ENCODE measurements at places on chromosomes 4 and X. TPM values are rescaled to one million over a fixed set of nuclear protein-coding genes. Genes with fewer than 3 reads are reported as not detected.

Gene CPLX1
- total RNA-seq, result 3.7 TPM

- H3K4me3 ChIP-seq, result no peak overlapping the region
- DNase-seq, result no peak
- H3K27me3 ChIP-seq, result no peaks in the 10 kb centered on the region
- no peaks in the 10 kb centered on the region for H3K36me3 ChIP-seq
- no peaks in the 10 kb centered on the region for H3K4me1 ChIP-seq
- H3K27ac ChIP-seq, result no peak overlapping the region
Observed at GRCh38 chr4:137432446-137433311, 99.6 kb downstream of the PCDH18 start.

DNA sequence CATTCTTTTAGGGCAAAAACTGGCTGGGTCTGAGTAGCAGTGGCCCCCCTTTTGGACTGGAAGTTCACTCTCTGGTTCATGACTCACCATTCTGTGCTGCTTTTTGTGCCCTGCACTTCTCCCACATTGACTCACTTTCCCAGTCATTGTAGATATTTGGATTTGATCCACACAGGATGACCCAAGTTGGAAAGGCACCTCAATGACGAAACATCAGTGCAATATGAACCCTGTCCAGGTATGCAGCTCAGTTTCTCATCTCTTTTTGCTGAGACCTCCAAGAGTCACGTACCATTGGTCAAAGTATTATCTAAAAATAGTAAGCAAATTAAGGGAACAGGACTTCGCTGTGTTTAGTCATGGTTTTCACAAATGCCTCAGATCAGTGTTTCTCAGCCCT is 92.7 kb downstream of the CBLL2 start:
- no peak for DNase-seq
- no peaks in the 10 kb centered on the region for H3K4me1 ChIP-seq
- no peaks in the 10 kb centered on the region for H3K27me3 ChIP-seq
- H3K36me3 ChIP-seq, result no peaks in the 10 kb centered on the region

DNA sequence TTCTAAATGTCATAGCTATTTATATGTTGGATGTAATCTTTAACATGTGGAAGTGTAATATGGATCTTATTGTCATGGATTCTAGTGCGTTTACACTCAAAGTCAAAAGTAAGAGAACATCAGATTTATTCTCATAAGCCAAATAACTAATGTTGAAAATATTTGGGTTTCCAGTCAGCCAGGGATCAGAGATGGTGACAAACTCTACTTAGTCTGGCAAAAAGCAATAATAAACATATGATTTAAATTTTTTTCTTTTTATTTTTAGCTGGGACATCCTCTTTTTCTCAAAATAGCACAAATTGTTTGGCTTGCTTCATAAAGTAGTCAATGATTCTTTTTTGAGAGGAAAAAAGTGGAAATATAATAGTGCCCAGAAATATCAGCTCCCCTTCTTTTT is 392.3 kb downstream of the ARHGAP24 start:
- no peak for DNase-seq
- no peak overlapping the region for H3K27ac ChIP-seq
- H3K36me3 ChIP-seq, result no peaks in the 10 kb centered on the region
- H3K4me3 ChIP-seq, result no peak overlapping the region

- H3K4me3 ChIP-seq, result no peak overlapping the region
- no peaks in the 10 kb centered on the region for H3K4me1 ChIP-seq
- H3K27me3 ChIP-seq, result no peaks in the 10 kb centered on the region
- no peaks in the 10 kb centered on the region for H3K36me3 ChIP-seq
- H3K27ac ChIP-seq, result no peak overlapping the region
- no peak for DNase-seq
Observed at GRCh38 chrX:114268643-114269042, 315.2 kb upstream of the HTR2C start.

Gene RPL36A
- total RNA-seq, result 271 TPM
